DMS79 (cell line): ENCODE measurements at places on chromosomes 7 and 10.
A peak's percentile ranks its signal among the peaks of the same experiment; 100 is the strongest.

DNA sequence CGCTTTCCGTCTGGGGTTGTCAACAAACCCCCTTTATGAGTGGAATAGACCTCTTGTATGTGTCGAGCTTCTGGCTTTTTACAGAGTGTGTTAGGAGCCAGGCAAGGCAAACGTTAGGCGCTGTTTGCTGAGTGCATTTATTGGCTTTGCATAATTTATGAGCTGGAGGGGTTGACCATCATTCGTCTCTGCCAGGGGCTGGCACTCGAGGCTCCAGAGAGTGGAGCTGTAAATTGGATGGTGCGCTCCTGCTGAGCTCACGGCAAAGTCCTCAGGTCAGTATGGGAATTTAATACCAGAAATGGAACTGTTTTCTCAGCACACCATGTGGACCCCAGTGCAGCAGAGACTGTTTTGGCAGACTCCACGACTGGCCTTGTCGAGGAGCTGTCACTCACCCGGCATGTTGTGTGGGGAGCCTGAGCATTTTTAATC lies 699.4 kb upstream of the GALNT17 start:
- peak; percentile 98 for DNase-seq

- no peak for DNase-seq
These were observed 886 bp upstream of the TET1 start for GRCh38 chr10:68559251-68559650.

- no peak for DNase-seq
These were observed 95.8 kb upstream of the AGBL3 start for GRCh38 chr7:134890246-134891240.

DNA sequence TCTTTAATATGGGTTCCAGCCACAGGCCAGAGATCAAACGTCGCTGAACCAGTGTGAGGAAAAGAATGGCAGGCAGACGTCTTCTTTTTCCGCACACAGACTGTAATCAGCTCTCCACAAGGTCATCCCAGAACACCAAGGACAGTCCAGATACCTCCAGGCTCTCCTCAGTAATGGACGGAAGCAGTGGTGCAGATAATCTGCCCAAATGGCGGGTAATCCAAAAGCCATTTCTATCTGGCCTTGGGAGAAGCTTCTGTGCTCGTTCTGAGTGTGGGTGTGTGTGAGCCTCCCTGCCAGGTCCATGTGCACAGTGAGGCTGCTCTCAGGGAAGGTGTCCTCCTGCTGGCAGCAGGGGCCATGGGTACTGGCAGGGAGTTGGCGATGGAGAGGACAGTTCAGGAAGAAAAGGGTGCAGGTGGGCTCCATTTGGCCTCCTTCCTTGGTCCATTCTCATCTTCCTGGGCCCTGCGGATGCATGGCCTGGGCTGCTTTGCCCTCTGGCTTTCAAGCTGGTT lies 15.6 kb upstream of the TEX36 start:
- no peak for DNase-seq

DNA sequence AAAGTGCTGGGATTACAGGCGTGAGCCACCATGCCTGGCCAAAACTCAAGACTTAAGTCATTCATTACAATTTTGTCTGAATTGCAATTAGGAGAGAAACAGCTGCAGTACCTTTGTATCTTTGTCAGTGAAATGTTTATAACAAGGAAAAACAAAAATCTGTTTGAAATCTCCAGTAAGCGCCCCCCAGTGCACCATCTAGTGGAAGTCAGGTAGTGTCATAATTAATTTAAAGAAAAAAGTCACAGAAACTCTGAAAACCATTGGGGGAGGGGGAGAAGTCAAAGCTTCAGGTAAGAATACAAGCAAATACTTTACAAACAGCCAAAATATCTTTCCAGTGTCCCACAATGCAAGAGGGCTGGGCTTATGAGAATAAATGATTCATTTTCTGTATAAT lies 2.8 kb downstream of the MPP7 start:
- no peak for DNase-seq

- no peak for DNase-seq
These were observed 66.4 kb upstream of the ATRNL1 start for GRCh38 chr10:115026746-115027140.

DNA sequence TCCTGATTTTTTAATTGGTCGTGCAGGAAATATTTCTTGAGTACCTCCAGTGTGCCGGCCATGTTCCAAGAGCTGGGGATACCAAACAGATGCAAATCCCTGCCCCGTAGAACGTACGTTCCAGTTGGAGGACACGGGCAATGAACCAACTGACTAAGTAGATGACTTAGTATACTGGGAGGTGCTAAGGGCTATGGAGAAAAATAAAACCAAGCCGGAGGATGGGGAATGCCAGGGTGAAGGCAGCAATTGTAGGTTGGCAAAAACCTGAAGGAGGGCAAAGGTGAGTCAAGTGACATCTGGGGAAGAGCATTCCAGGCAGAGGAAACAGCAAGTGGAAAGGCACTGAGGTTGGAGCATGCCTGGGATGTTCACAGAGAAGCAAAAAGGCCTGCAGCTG lies 6.8 kb upstream of the VSIR start:
- no peak for DNase-seq

DNA sequence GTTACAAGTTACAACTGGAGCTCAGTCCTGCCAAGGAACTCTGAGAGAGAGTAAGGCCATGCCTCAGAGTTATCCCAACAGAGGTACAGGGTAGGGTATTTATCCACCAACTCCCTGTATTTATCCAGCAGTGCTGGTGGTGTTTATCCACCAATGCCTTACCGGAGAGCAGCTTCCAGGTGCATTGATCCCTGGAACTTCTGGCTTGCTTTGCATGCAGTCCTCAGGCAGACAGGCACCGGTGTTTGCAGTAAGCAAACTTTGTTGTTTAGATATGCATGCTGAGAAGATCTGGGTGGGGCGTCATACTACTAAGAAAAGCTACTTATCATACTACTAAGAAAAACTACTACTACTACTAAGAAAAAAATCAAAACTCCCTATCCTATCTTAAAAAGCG lies 92.4 kb downstream of the CYP26A1 start:
- no peak for DNase-seq

GRCh38 chr10:126738001-126738400 lies 67.5 kb upstream of the C10orf90 start:
- no peak for DNase-seq

- DNase-seq = no peak
These were observed 133.6 kb downstream of the CUBN start for GRCh38 chr10:16995867-16996529.

DNA sequence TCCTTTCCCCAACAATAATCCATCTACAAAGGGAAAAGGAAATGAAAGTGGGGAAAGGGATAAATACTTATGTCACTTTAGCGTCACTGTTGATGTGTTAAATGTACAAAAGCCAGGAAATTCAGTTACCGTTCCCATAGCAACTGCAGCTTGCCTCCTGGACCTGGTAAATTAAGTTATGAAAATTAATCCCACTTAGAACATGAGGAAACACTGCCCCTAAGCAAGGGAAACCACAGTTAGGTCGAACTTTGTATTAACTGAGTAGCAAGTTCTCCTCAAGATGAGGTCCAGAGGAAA lies 338.2 kb upstream of the AOAH start:
- DNase-seq = no peak

- DNase-seq = no peak
These were observed 45.0 kb downstream of the FOXP2 start for GRCh38 chr7:114459574-114459973.

- no peak for DNase-seq
These were observed 5.0 kb upstream of the PAXIP1 start for GRCh38 chr7:155007947-155008346.

DNA sequence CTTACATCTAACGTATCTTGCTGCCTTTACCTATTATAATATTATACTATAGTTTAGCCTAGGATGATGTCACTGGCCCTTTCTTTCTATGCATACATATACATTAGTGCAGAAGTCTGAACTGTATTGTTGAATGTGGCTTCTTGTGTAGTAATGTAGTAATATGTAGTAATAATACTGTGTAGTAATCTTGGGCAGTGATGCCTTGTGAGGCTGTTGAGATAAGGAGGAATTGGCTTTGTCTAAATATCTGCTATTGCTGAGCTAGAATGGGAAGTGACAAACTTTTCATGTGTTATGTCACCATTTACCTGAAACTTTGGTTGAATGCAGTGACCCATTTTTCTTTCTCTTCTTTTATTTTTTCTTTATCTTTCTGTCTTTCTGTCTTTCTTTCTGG lies 11.0 kb downstream of the GLCCI1 start:
- no peak for DNase-seq
